Activated naive CD4-positive, alpha-beta T cell treated with anti-CD3 and anti-CD28 coated beads, Interleukin-2, amount 50 U/mL, for 72 hours (primary cell): ENCODE measurements at places on chromosomes 3 and 15.

- DNase-seq = no peak
These were observed 3.0 kb upstream of the ZMAT3 start for GRCh38 chr3:179074656-179075055.

DNA sequence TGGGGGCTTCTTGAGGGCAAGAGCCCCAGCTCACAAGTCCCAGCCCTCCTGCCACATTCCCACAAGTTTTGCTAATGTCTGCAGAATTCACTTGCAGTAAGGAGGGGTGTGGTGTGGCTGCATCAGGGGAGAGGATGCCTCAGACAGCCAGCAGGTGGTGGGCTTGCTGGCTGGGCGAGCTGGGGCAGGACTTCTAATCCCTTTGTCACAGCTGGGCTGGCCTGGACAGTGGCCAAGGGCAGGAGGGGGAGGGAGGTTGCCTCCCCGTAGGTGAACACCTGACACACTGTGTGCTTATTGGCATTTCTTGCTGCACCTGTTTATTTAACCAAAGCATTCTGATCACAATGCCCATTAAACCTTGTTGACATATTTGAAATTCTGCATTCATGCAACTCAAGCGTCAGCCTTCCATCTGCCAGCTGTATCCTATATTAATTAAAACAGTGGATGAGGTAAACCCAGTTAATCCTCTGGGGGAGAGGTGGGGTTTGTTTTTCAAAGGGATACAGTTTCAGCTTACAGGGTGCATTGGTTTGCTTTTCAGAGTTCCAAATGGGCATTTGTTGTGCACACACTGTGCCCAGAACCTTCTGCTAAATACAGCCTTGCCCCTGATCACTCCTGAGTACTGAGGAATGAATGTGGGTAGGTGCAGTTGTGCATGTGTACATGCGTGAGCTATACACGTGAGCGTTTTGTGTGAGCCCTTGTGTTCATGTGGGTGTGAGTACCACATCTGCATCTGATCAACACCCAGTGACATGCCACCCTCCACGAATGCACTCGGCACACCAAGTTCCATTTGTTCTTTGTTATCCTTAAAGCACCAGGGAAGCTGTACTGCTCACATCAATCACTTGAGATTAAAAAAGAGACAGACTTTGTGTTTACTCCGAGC, 268.7 kb downstream of the XXYLT1 start:
- no peak for DNase-seq

DNA sequence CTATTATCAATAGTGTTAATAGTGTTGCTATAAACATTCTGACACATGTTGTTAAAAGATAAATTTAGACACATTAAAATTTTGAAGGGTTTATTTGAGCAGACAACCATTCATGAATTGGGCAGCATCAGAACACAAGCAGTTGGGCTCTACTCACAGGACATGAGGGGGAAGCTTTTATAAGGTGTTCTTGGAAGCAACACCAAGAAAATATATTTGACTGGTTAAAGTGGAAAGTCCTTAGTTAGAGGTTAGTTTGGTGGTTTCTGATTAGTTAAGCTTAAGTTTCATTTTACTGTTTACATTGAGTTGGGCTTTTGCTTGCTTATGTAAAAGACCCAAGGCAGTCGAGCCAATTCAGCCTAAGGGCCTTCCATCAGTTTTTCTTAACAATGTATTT, 220.7 kb downstream of the CD47 start:
- DNase-seq = no peak

DNA sequence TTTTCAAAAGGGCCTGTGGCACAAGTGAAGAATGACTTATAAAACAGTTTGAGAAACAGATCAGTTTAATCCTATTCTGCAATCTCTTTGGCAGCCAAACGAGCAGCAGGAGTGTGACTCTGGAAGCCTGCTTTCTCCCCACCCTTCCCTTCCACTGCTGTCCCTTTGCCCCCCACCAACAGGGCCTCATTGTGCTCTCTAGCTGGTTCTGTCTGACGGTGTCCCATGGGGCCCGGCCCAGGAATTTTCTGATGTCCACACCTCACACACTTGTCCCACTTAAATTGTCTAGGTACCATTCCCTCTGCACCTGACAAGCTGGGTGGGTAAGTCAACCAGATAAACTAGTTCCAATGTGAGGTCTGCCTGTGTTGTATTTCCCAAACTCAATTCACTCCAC, 16.4 kb downstream of the SLCO2A1 start:
- DNase-seq = no peak

- DNase-seq = no peak
These were observed 10.8 kb downstream of the BCL2L10 start for GRCh38 chr15:52101542-52102323.
